Stimulated activated CD8-positive, alpha-beta memory T cell treated with anti-CD3 and anti-CD28 coated beads, Interleukin-4, amount 100 ng/mL, for 1 hour (primary cell): ENCODE measurements at places on chromosomes 7 and 10.
A peak's percentile ranks its signal among the peaks of the same experiment; 100 is the strongest.

DNA sequence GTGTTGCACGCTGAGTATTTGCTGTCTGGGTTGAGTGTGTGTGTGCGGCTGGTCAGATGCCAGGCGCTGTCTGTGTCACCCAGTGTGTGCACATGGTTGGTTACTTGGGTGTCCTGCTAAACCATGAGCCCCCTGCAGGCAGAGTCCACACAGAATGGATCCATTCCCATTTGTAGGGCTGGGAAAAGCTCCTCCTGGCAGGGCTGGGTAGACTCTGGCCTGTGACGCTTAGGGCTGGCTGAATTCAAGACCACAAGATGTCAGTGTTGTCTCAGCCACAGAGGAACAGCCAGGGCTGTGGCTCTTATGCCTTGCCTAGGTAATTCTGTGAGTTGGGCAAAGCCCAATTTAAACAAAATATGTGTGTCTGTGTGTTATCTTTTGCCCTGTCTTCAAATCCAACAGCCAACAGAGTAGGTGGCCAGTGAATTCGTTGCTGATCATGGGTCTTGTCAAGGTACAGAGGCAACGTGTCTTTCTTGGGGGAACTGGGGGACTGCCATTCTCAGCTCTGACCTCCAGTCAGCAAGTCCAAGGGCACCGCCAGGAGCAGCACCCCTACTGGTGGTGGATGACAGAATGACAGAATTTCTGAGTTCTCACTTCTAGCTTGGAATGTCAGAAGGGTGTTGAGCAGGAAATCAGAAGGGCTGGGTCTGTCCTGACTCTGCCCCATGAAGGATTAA, 285.1 kb downstream of the CCSER2 start:
- DNase-seq, result no peak

DNA sequence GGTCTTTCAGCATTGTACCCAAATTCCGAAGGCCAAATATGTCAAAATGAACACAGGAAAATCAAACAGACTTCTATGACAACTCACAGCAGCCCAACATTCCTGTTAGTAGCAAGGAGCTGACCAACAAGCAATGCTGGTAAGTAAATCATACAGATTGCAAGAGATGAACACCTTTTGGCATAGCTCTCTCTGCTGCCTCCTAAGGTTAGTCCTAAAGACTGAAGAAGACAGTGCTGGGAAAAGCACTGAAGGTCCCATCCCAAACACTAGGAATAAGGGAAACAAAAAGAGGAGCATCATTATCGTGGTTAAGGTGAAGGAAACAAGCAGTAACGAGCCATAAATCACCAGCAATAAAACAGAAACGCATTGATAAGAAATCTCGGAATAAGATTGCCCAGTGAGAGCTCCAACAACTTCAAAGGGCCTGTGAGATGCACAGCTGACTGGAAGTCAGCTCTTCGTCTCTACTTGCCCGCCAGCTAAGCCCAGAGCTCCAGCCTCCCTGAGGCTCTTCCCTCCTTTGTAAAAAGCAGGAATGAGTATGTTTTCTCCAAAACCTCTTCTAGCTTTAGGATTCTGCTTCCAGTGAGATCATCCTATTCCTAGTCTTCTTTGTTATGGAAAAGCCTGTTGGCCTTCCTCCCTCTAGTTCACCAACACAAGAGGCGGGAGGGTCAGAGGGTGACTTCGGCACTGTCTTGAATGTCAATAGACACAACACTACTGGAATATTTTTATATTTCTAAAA, 15.3 kb downstream of the NUDT5 start:
- no peak for DNase-seq

DNA sequence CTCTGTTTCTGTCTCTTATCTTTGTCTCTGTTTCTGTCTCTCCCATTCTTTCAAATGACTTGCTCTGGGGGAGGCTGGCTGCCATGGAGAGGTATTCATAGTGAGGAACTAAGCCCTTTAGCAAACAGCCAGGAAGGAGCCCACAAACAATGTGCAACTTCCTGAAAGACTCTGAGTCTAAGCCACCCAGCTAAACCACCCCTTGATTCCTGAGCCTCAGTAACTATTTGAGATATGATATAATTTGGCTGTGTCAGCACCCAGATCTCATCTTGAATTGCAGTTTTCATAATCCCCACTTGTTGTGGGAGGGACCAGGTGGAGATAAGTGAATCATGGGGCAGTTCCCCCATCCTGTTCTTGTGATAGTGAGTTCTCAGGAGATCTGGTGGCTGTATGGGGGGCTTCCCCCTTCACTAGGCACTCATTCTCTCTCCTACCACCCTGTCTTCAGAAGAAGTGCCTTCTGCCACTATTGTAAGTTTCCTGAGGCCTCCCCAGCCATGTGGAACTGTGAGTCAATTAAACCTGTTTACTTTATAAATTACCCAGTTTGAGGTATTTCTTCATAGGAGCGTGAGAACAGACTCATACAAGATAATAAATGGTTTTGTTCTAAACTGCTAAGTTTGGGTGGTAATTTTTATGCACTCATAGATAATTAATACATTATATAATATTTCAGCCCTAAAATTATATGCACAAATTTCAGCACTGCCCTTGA, 121.2 kb upstream of the FOXP2 start:
- DNase-seq, result no peak

DNA sequence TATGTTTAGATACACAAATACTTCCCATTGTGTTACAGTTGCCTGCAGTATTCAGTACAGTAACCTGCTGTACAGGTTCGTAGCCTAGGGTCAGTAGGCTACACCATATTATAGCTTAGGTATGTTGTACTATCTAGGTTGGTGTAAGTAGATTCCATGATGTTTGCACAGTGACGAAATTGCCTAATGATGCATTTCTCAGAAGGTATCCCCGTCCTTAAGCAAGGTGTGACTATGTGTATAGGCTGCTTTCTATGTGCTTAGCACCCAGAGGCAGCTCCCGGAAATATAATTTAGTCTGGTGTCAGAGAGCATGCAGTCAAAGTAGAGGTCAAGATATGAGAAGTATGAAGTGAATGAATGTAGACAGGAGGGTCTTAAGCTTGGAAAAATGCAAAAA, 9.8 kb downstream of the MAPK8 start:
- DNase-seq, result no peak

- DNase-seq, result no peak
Measured at GRCh38 chr7:106327538-106328481, 43.0 kb upstream of the NAMPT start.

DNA sequence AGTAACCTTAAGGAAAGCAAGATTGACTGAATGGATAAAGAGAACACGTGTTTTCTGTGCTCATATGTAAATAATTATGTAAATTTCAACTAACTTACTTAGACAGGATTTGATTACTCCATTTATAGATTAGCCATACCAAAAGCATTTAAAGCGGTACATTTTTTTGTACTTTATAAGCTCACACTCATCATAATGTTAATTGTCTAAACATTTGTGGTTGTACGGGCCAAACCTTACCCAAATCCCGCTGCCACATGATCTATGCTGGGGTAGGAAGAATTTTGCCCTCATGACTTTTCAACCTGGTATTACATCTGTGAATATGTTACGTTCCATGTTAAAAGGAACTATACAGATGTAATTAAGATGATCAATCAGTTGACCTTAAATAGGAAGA, 29.1 kb downstream of the MKX start:
- no peak for DNase-seq

- no peak for DNase-seq
Measured at GRCh38 chr10:33719005-33719703, 384.7 kb upstream of the NRP1 start.

- no peak for DNase-seq
Measured at GRCh38 chr7:131040467-131040932, 287.2 kb upstream of the MKLN1 start.

DNA sequence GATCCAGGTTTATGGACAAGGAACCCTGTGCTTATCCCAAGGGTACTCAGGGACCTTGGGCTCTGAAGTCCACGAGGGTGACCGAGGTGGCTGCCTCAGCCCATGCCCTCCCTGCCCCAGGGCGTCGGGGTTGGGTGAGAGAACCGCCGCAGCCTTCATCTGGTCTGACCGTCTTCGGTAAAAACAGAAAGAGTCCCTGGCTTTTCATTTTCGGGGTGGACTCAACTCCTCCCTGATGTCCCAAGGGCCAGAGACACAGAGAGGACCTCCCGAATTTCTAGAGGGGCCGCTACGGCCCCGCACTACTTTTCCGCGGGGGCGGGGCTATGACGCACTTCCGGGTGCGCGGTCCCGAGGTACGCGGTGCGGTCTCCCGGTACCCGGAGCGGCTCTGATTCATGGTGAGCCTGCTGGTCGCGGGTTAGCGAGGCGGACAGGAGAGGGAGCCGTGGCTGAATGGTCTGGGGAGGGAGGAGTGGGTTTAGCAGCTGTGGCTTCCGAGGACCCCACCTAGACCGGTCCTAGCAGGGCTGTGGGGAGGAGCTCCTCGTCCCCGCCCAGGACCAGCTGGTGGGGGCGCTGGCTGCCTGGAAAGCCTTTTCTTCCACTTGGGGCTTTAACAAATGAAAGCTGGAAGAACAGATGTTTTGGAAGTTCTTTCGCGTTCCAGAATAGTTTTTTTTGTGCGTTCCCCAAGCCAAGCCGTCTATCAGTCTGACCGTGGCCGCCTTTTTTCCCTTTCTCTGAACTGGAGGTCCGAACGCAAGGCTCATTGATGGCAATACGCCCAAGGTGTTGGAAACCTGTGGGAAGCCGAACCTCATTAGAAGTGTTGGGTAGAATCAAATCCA, at the start of gene ZSCAN21:
ZSCAN21 (plus strand) TSS at position 334 of the 851 bp plus-strand sequence. CDS start 7,233 bp downstream, outside the sequence.
- peak; percentile 64 for DNase-seq

GRCh38 chr7:51335057-51335456, 18.4 kb upstream of the COBL start:
- DNase-seq, result no peak

GRCh38 chr10:121594076-121594475, 4.2 kb downstream of the FGFR2 start:
- DNase-seq, result no peak

DNA sequence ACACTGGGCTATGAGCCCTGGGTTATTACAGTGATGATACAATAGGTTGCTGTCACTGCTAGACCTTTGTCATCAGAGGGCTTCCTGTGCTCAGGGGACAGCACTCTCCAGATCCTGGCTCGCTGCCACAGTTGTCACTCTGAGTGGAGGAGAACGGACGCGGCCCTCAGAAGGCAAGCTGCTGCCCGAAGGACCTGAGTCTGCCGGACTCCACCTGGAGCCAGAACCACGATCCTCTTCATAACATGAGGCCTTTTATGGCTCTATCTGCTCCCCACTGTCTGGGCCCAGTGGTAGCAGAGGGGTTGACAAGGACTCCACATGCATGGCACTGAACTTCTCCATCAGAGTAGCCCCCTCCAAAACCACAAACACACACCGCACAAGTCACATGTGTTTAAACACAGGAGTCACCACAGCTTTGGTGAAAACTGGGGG, 94.7 kb upstream of the EFCAB10 start:
- peak; percentile 20 for DNase-seq

GRCh38 chr10:89197473-89197872, 9.6 kb downstream of the CH25H start:
- DNase-seq, result no peak

GRCh38 chr7:13797545-13797944, 191.9 kb downstream of the ETV1 start:
- DNase-seq, result no peak

DNA sequence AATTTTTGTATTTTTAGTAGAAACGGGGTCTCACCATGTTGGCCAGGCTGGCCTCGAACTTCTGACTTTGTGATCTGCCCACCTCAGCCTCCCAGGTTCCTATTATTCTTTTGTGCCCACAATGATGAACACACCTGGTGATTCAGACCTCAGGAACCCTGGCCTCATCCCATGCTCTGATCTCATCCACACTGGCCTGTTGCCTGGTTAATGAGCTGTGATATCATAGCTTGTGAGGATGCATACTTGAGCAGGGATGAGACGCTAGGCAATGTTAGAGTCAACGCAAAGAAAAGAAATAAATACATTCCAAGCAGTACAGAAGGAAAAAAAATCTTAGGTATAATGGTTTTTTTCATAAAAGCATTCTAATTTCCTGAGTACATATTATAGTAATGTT, 82.4 kb upstream of the RNF32 start:
- DNase-seq, result no peak

DNA sequence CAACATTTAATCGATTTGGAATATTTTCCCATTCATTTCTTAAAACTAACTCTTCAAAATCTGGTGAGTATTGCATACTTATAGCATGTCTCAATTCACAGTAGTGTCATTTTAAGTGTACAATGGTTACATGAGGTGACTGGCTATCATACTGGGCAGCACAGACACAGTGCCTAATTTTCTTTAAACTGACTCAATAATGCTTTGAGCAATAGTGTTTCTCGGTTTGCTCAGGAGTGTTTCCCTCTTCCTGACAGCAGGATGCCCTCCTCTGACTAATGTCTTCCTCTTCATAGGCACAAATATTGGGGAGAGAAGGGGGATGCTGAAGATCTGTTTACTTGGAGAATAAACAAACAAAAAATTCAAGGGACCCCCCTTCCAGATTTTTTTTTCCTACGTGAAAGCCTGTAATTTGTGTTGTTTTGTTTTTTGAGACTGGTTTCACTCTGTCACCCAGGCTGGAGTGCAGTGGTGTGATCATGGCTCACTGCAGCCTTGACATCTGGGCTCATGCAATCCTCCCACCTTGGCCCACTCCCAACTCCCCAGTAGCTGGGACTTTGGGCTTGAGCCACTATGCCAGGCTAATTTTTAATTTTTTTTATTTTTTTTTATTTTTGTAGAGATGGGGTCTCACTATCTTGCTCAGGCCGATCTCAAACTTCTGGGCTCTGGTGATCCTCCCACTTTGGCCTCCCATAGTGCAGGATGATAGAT, 2.2 kb downstream of the MRC1 start:
- no peak for DNase-seq

DNA sequence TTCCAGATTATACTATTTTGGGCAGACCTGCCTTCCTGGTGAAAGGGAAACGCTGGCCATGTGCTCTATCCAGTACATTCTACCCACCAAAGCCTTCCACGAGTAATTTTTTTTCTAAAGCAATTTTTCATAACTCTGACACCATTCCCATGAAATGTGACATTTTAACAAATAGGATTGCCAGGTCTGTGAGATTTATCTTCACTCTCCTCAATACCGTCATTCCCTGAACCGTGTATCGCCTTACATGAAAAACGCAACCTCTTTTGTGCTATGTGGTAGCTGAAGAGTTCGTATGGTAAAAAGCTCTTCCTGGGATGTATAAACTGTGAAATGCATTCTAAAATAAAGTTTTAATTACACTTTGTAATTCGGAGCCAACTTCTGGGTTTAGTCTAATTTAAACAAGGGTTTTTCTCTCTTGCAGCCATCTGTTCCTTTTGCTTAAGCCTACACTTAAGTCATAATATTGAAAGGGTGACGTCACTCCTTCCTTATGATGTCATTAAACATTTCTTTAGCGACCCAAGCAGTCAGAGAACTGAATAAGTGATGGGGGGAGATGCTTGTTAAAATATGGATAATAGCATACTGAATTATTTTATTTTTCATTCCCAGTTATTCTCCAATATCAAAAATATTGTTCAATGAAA, 27.7 kb downstream of the C1QL3 start:
- DNase-seq, result no peak

- DNase-seq, result no peak
Measured at GRCh38 chr10:88735661-88736060, 24.2 kb upstream of the LIPN start.
